ENCODE measurements at places on chromosomes 3 and 15.

DNA sequence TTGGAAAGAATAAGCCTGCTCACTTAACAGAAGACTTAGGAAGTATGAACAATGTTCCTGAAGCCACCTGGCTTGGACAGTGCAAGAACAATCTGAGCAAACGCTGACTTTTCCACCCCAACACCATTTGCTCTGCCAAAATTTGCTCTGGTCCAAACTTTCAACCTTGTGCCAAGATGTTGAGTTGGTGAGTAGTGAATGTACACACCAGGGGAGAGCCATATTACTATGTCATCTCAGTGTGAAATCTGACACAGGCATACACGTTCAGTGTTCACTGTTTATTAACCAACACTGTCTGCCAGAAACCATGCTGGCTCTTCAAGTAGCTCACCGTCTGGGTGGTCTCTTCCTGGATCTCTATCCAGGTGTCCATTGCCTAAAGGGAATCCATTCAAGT, 152.9 kb upstream of the LPP start:
- DNase-seq, result no peak

- DNase-seq, result no peak
Measured at GRCh38 chr3:78867409-78868372, 900.1 kb downstream of the ROBO1 start.

DNA sequence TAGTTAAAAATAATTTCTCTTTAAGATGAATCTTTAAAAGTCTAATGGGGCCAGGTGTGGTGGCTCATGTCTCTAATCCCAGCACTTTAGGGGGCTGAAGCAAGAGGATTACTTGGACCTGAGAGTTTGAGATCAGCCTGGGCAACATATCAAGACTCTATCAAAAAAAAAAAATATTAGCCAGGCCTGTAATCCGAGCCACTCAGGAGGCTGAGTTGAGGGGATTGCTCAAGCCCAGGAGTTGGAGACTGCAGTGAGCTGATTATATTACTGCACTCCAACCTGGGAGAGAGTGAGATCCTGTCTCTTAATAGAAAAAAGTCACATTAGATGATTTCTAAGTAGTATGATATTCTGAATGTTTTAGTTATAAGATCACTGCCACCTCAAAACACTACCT, 322.0 kb upstream of the MANF start:
- no peak for DNase-seq

GRCh38 chr3:108493862-108494261, 16.5 kb downstream of the MYH15 start:
- DNase-seq, result no peak

DNA sequence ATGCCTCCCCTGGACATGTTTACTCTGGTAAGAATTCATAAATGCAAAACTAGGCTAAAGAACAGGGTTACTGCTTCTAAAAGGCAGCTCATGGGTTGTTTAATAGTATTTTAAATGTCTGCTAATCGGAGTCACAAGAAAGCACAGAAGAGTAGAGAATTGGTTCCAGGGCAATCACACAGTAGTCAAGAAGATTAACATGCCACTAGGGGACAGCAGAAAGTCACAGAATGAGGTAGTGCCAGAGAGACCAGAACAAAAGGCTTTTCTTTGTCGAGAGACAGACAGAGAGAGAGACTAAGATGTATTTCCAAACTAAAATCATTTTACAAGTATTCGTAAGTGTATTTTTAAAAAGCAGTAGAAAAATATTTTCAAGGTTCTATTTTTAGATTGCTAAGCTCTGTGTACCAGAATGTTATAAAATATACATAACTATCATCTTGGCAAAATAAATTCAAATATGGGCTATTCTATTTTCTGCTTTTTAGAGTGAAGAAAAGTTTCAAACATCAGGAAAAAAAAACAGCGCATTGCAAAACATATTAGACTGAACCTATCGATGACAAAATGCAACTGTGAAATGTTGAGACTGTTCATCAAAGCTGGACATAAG, 78.3 kb upstream of the CDIN1 start:
- DNase-seq, result peak; percentile 40

DNA sequence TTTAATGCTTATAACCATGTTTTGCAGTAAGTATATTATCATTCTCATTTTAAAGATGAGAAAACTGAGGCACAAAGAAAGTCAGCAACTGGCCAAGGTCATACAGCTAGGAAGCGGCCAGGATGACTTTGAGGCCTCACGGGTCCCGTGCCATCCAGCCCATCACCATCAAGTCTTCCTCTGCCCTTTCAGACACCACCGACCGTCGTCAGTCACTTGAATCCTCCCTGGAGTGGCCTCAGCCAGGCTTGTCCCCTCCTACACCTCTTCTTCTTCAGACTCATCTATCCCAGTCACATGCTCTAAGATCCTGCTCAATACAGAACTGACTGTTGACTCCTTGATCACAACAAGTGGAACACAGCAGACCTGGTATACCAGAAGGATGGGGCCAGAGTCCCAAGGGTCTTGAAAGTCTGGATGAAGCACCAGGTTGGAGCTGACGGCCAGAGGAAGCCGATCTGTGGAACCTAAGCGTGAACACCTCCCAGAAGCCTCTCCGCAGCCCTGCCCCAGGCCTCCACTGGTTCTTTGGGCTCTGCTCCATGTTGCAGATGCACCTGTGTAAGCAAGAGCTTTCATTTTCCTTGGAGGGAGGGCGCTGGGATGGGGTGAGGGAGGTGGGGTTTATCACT, 22.1 kb downstream of the ITGA11 start:
- no peak for DNase-seq

- no peak for DNase-seq
Measured at GRCh38 chr3:52891615-52892081, 5.7 kb downstream of the STIMATE start.

DNA sequence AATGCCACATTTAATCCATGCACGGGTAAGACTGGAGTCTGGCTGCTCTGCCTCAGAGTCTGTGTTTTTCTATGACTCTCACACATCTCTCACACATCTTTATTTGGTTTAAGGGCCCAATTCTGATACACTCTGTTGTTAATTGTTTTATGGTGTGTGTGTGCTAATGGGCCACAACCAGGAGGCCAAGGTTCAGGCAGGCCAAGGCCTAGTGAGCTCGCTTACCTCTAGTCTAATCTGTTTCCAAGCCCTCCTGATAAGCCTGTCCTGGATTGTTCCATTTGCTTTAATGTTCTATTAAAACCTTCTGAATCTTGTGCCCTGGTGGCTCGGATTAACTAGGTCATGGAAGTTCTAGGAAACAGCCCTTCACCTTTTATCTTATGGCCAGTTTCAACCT, 445.4 kb upstream of the DPH6 start:
- DNase-seq, result no peak

DNA sequence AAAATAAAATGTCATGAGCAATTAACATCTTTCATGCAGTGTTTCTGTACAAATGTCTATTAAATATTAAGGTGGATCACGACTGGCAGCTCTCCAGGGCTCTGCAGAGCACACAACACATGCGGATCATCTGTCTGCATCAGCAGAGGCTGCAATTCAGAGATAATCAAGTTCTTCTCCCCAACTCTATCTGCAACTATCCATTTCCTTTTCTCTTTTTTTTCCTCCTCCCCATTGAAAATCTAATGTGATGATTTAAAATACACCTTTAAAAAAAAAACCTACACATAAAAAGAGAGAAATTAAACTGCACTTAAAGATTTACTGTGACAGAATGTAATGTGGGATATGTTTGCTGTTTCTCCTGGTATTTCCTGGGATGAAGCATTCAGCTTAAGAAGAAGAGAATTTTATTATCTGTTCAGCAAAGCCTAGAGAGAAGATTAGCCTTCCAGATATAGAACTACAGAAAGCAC, 352.6 kb upstream of the CCDC54 start:
- no peak for DNase-seq

DNA sequence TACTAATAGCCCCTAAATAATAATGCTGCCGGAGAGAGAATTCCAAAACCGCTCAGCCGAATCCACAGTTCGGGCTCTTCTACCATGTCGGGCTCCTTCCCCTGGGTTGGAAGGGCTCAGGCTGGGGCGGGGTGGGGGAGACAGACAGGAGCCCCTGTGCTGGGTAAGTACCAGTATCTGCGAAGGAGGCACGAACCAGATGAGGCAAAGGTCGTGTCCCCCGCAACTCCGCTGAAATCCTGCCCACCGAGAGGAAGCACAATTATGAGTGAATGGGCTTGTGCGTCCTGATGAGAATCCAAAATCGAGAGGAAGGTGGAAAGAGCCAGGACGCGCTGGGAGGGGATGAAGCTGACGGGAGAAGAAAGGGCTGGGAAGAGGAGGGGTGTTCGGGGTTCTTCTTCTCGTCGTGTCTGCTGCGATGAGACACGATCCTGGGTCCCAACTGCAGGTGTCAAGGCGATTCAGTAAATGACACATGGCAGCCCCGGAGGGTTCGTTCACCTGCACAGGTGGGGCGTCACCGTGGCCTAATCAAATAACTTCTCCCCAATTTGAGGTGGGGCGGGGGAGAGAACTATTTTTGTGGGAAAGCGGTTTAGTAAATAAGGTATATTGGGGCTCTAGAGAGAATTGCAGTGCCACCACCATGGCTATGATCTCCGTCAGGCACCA, 707 bp upstream of the FAM81A start:
- no peak for DNase-seq

DNA sequence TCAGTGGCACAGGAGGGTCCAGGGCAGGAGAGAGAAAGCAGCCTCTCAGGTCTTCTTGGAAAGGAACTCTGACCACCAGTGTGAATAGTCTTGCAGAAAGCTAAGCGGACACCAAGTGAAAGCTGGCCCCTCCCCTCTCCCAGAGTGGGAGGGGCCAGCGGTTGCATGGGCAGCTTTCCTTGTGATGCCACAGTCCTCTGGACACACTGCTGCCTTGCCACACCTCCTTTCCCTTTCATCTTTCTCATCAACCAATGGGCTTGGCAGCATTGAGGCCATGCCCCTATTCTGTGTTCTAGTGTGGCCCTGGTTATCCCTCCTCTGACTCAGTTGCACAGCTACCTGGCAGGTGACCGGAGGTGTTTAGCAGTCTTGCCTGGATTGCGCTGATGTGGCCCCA, 49.7 kb upstream of the GOLGA6B start:
- no peak for DNase-seq

GRCh38 chr3:161247049-161247448, 25.9 kb downstream of the NMD3 start:
- no peak for DNase-seq

- DNase-seq, result no peak
Measured at GRCh38 chr3:4739289-4740236, 239.7 kb upstream of the BHLHE40 start.

DNA sequence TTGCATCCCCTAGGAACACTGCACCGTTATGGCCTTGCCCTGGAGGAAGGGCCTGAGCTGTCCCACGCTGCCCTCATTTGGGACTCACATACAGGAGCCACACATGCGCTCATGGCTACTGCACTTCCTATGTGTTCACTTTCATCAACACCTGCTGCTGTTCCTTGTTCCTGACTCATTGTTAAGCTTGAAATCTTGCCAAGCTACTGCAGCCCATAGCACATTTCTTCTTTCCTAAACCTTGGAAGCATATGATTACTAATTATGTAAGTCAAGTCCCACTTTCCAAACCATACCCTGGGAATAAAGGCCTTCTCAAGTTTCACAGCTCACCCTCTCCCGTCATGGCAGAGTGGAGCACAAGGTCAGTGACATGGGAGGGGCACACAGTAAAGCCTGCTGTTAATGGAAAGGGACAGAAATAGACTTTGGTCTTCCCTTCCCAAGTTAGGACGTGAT, 307.9 kb downstream of the CLSTN2 start:
- no peak for DNase-seq

- no peak for DNase-seq
Measured at GRCh38 chr3:184716622-184717398, 4.9 kb upstream of the MAGEF1 start.

DNA sequence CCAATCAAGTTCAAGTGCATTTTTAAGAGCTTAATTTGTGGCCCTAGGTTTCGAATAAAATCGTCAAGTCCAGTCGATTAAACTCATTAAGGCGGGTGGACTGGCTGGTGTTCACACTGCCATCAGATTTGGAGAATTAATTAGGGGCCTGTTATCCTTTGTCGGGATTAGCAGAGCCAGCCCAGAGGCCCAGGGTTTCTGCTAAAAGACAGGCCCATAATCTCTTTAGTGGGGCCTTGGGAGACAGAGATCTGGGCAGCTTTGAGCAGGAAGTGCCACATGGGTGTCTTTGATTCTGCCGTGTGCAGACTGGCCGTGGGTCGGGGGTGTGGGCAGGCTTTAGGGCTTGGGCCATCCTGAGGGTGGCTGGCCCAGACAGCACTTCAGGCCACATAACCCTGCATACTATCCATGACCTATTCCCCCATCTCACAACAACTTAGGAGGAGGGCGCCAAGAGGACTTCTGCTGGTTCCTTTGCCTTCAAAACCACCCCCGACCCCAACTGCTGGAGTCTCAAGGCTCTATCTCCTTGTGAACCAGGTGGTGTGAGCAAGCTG, 94.7 kb downstream of the PLXNA1 start:
- DNase-seq, result no peak

DNA sequence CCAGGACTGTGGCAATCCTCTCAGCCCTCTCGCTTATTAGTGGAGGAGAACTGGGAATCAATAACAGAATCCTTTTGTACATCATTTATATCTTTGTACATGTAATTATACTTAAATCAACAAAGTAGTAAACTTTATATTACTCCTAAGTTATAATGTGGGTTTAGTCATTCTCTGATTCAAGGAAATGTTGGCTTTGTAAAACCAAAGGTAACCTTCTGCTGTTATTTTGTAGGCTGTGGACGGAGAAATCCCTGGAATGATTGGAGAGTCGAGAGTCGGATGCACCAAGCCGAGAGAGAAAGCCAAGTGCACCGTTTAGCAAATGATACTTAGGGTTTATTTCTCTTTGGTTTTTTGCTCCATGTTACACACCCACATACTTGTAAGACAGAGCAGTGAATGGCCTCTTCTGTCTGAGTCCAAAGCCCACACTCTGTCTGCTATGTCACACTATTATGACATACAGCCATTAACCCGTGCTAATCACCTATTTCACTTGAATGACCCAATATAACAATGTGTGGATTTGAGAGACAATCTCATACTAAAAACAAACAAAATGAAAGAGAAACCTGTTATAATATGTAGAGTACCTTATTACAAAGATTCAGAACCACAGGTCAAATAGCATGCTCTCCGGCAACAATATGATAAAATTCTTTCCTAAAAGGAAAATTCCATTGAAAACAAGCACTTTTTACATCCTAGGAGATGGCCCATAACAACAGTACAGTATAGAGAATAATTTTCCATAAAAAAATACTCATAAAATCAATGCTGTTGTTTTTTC, 72.2 kb downstream of the MECOM start:
- DNase-seq, result no peak

DNA sequence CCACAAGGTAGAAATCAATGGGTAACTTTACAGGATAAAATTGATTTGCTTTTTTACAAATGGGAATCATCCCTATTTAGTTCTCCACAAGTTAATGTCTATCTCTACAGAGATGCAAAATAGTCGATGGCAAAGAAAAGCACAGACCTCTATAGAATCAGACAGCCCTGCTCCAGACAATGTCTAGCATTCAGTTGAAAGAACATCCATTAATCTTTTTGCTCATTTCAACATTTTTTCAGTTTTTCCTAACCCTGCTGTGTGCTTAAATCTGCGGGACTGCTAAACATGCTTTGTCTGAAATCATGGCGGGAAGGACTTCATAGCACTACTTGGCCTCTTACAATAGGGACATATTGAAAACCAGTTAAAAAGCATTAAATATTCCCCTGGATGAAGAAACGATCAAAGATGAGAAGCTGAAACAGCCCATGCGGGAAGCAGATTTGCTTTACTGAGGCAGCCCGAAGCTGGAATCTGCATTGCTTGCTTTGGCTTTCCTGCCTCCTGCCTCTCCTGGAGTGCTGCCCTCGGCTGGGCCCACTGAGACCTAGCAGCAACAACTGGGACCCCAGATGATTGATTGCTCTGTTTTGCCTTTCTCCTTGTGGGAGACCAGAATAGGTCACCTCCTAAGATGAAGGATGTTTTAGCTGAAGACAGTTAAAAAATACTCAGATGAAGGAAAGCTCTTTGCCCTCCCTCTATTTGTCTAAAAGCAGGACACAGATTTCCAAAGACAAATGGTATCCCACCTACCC, 38.5 kb upstream of the RASGRP1 start:
- no peak for DNase-seq

All from HS-5 (cell line).